ENCODE measurements at places on chromosomes 12 and 14.
A peak's percentile ranks its signal among the peaks of the same experiment; 100 is the strongest.

DNA sequence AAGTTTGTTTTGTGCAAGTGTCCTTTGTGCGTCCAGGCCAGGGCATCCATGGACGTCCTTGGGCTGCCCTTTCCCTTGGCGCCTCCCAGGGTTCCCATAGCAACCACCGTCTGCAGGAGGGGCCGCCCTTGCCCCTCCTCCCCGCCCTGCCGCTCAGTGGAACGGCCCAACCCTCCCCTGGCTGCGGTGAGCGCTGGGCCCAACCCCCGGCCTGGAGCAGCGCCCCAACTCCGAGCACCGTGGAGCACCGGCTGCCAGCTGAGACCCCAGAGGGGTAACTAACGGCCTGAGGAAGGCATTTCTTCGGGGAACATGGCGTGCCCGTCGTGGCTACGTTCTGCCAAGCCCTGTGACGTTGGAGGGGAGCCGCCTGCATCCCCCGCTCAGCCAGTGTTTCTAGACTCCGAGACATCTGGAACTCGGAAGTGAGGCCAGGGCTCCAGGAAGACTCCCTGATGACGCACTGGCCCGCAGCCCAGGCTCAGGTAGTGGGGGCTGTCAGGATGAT lies 5.3 kb upstream of the ACACB start:
- peak; percentile 84 for DNase-seq

DNA sequence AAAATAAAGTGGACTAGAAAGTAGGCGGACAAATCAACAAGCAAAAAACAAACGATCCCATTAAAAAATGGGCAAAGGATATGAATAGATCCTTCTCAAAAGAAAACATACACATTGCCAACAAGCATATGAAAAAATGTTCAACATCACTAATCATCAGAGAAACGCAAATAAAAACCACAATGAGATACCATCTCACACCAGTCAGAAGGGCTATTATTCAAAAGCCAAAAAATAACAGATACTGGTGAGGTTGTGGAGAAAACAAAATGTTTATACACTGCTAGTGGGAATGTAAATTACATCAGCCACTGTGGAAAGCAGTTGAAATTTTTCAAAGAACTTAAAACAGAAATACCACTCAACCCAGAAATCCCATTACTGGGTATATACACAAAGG lies 70.3 kb downstream of the RPS6KA5 start:
- no peak for DNase-seq

GRCh38 chr14:34018564-34019244 lies 67.8 kb upstream of the EGLN3 start:
- no peak for DNase-seq

DNA sequence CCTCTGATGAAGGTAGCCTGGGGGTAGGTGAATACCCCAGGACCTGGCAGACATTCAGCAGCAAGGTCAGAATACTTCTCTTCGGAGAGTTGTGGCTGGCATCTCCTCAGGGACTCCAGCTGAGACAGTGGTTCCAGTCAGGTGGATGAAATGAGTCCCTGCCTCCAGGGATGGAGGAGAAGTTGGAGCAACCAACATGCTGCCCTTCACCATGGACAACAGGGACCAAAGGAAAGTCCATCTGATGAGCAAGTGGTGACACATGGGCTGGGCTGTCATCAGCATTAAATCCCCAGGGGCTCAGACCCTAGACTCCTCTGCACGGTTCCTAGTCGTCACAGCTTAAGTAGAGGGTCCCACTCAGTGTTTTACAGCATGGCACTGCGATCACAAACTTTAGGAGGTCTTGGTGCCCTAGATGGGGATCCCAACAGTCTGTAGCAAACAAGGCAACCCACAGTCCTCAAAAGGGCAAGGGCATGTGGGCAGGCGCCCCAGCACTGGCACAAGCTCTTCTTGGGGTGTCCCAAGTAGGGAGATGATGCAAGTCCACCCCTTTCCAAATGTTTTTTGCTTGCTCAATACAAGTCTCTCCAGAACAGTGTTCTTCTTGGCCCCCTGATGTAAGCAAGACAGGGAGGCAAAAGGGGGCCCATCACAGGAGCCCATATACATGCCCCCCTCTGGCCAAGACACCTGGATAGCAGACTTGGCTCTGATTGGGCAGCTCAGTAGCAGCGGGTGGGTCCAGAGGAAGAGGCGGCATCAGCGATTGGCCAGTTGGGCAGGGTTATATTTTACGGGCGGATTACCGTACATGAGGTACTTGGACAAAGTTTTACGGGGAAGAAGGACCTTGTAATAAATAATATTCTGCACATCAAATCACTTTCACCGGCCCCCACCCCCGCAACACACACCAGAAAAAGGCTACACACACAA lies 10.8 kb upstream of the CDH24 start:
- no peak for DNase-seq

DNA sequence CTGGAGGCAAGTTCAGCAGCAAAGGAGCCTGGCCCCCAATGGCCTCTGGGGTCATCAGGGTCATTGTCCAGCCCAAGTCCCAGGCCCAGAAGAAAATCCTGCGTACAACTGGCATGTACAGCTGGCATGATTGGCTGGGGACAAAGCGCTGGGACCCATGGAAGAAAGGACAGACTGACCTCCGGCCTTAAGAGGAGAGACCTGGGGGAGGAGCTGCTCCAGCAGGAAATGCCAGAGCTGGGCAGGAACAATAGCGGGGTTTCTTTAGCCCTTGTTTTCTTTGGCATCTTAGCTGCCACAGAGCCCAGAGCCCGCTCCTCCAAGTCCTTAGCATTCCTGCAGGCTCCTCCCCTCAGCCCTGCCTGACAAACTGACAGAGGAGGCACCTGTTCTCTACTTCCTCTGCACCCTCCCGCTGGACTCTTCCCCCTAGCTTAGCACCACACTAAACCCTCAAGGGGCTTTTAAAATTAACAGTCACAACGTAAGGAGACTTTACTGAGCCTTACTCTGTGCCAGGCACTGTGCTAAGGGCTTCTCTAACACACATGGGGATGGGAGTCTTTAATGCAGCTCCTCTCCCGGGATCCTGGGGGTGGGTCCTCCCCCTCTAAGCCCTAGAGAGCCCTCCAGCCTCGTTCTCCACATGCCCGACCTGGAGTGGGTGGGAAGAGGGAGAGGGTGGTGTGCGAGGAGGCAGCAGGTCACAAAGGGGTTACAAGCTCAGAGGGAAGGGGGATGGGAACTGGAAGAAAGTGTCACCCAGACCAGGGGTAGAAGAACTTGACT lies 1.8 kb upstream of the AQP5 start:
- no peak for DNase-seq

DNA sequence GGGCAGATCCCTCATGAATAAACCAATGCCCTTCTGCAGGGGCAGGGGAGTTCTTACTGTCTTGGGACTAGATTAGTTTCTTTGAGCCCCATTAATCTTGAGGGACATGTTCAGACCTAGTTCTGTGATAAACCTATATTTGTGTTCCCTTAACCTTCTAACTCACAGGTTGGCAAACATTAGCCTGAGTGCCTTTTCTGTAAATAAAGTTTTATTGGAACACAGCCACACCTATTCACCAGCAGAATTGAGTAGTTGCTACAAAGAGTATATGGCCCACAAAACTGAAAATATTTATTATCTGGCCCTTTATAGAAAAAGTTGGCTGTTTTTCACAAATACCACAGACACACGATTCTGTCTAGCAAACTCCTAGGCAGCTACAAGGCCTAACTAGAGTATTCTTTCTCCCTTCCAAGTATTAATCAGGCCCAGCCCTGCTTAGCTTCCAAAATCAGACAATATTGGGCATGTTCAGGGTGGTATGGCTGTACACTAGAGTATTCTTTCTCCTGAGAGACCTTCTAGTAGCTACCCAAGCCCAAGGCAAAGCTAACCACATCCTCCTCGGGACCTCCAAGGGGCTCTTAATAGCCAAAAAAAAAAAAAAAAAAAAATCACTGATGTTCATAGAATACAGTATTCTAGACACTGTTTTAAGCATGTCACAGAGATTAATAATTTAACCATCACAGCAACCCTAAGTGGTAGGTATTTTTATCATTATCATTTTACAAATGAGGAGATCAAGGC lies 199.3 kb upstream of the PWP1 start:
- DNase-seq: no peak

- DNase-seq: no peak
Measured at GRCh38 chr12:52423661-52424500, 10.3 kb downstream of the KRT75 start.

- DNase-seq: no peak
Measured at GRCh38 chr12:131923260-131923659, 5.8 kb upstream of the PUS1 start.

DNA sequence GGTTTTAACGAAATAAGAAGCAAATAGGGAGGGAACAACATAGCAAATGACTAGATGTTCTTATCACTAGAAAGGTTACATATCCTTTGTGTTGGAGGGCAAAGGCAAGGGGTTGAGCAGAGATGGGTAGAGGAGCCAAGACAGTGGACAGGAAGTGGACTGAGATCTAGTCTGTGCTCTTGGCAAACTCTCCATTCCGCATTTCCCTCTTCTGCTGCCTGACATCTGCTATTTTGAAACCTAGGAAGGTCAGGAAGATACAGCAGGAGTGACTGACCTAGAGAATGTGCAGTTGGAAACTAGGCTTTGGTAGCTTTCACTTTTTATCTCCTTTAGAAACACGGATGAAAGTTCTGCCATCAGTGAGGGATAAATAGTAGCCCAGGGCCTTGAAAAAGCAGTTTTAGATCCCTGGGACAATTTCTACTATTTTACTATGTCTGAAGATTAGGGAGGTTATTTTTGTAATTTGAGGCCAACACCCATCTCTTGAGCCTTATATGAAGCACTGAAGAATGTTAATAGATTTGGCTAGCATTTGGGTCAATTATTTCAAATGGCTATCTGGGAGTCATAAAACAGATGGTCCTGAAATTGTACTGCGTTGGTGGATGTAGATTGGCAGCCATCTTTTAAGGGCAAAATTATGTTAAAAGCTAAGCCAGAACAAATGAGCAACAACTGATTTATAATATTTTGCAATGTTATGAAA lies 410.3 kb downstream of the PCNX1 start:
- DNase-seq: no peak

DNA sequence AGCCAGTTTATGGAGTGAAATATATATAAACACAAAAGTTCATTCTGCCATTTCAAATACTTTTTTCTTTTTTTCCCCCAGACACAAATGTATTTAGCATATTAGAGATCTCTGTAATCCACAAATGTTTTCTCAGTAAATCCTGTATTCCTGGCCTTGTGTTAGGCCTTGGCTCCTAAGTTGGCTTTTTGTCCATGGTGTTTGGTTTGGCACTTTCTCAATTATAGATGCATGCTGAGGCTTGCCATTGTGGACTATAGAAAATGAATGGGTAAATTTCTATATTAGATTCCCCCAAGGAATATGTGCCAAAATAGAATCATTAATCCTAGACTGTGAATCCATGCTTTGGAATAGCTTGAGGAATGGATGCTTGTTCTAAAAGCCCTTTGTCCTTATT lies 17.0 kb downstream of the RIC8B start:
- no peak for DNase-seq

DNA sequence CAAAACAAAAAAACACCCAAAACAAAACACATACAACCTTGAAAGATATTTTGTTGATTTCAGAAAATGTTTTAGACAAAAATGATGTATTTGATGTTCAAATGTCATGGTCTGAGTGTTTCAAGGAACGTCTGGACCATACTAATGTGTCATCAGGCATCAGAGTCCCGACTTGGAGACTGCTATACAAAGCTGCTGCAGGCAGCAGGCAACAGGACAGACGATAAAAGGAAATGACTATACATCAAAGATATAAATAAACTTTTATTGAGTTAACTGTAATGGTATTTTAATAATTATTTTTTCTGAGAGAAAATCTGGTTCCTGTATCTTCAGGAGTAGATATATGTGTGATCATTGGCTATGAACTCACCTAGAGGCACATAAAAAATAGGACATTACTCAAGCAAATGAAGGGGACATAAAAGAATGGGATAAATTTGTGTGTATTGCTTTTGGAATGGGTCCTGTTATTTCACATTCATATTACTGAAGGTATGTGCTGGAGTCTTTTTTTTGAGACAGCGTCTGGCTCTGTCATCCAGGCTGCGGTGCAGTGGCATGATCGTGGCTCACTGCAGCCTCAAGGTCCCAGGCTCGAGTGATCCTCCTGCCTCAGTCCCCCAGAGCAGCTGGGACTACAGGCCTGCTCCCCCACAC lies 87.3 kb upstream of the HECTD1 start:
- DNase-seq: no peak

DNA sequence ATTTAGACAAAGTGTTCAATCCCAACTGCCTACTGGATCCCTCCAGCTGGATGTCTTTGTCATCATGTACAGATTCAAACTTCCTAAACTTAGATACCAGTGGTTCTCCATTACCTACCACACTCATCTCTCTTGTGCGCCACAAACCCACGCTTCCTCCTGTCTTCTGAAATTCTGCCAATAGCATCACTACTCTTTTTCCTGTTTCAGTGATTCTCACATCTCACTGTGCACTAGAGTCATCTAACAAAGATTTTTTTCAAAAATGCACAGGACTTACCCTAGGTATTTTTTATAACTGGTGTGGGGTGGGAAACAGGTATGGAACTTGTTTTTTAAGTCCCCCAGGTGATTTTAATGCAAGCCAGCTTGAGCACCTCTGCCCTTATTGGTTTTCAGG lies 5.9 kb downstream of the PSMB5 start:
- no peak for DNase-seq

GRCh38 chr12:58819345-58819744 lies 101.0 kb downstream of the LRIG3 start:
- no peak for DNase-seq

- DNase-seq: no peak
Measured at GRCh38 chr12:54546511-54546910, 2.9 kb upstream of the PDE1B start.

DNA sequence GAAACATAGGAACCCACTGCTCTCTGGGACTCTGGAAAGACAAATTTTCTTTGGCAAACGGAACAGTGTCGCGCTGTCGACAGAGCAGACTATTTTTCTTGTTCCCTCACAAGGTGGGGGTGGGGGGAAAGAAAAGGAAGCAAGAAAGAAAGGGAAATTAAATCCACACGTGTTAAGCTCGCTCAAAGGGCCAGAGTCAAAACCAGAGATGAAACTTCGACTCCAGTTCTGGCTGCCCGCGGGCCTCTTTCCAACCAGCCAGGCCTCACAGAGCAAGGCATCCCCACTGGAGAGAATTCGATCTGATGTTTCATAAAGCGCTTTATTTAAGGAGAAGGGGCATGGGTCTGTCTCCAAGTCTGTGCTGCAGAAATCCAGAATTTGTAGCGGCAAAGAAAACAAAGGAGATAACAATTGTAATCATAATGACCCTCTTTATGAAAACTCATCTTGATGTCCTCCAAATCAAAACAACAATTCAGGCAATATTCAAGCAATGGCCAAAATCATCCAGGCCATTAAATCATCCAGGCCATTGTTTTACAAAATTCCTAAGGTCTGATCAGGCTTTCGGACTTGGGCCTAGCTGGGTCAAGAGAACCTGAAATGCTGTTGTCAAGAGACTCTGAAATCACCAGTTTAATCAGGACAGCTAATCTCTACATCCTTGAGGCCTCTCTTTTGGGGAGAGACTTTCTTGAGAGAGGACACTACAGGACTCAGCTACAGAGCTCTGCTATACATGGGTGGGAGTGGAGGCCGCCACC lies 5.3 kb upstream of the TBX5 start:
- no peak for DNase-seq

DNA sequence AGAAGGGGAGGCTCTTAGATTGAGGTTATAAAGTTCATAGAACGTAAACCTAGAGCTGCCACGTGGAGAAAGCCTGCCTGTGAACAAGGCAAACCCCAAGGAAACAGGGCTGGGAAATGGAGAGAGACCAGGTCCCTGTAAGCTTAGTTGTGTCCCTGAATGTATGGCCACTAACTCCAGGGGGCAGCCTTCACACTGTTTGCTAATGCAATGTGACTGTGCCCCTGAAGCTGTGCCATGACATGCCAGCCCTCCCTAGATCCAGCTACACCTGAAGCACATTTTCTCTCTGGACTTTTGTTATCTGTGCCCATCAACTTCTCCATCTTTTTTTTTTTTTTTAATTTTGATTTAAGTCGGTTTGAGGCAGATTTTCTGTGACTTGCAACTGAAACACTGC lies 60.6 kb upstream of the TMCC3 start:
- DNase-seq: no peak
